ENCODE measurements at places on chromosomes 12 and 14.

GRCh38 chr14:36281309-36281708, 39.1 kb downstream of the MBIP start:
- DNase-seq = no peak

DNA sequence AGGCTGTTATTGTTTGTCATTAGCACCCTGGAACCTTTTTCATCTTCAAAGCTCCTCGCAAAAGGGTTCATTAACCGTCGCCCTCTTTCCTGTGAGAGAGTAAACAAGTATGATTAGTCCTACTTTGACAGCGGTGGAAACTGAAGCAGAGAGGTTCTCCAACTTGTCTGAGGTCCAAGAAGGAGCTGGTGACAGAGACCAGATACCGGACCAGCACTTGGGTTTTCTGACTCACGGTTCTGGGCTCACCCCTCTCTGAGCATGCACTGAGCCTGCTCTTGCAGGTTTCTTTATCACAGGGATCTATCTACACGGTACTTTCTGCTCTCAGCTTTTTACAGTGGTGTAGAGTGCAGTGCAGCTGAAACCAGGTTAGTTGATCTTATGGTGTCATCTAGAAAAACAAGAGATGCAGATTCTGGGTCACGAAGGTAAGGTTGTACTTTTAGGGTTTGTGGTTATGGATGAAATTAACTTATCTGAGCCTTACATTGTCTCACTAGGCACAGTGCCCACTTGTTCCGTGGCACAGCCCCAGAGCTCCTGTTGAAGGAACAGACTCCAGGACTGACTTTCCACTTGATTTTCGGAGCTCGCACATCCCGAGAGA, 62.1 kb downstream of the PPP2R5C start:
- DNase-seq = peak; percentile 55

- DNase-seq = no peak
Measured at GRCh38 chr14:90924621-90925340, 108.6 kb upstream of the TTC7B start.

- DNase-seq = no peak
Measured at GRCh38 chr12:106602076-106602475, 19.3 kb downstream of the RFX4 start.

Measured in stimulated activated CD8-positive, alpha-beta memory T cell treated with anti-CD3 and anti-CD28 coated beads, Interleukin-7, amount 100 ng/mL, for 1 hour (primary cell).